OCI-LY7 (cell line): ENCODE measurements at places on chromosomes 2 and 18.

GRCh38 chr2:99101697-99102096 lies 39.8 kb upstream of the C2orf15 start:
- no peak for DNase-seq

DNA sequence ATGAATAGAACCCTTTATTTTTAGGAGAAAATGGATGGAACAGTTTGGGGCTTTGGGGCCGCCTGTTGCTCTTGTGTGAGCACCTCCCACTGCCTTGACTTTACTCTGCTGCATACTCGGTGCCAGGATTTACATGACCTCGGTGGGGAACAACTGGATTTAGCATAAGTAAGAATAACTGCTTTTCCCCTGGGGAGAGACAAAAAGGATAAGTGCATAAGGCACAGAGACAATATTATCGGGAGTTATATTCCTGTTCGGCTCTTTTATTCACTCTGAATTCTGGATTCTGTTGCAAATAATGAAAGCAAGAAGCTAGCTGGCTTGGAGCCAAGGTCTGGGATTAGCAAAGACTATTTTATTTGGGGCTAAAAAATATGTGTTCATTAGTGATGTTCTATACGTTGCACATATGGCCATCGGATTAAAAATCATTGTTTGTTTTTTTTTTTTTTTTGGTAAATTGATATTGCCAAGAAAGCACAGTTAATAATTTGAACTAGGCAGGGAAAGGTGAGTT lies 69.8 kb downstream of the CYBRD1 start:
- no peak for DNase-seq

DNA sequence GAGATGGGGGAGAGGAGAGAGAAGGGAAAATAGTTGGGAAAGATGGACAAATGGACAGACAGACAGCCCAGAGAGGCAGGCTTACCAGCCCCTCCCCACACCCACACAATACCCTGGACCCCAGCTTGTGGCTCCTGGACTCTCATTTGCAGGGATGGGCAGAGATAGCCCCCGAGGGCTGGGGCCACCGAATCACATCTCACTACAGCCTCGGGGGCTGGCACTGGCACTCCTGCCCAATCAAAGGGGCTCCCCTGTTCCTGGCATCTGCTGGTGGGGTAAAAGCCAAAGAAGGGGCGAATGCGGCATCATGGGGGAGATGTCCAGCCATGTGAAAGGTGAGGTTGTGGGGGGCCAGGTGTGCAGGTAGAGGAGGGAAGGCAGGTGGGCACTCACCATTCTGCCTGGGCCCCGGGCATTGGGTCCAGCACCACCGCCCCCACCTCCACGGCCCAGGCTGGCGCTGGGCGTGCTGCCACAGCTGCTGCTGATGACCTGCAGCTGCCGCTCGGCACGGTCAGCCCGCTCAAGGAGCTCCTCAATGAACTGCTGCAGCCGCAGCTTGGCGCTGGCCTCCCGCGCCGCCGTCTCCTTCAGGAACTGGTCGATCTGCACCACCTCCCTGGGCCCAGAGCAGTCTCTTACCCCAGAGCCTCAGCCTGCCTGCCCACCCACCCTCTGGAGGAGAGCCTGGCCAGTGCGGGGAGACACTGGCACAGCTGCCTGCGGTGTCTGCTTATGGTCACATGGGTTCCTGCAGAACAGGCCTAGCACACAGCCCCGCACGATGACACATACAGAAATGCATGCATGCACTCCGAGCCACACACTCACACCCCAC lies 18.0 kb downstream of the FBXO41 start:
- DNase-seq: no peak

DNA sequence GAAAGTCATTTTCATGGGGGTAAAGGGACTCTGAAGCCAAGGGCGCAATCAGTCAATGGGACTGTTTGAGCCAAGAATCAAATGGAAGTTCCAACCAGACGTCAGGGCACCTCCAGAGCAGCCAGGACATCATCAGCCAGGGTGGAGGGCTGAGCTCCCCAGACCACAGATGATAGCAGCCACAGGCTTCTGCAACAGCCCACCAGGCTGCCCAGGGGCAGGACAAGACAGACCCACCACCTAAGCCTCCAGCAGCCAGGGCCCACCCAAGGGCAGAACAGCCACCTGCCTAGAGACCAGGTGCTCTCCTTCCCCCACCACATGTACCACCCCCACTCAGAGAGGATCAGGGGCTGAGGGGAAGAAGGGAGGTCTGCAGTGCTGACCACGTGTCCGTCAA lies 53.8 kb upstream of the SLC66A3 start:
- DNase-seq: no peak

- no peak for DNase-seq
These were observed 132.2 kb downstream of the CLIP4 start for GRCh38 chr2:29247336-29247914.

DNA sequence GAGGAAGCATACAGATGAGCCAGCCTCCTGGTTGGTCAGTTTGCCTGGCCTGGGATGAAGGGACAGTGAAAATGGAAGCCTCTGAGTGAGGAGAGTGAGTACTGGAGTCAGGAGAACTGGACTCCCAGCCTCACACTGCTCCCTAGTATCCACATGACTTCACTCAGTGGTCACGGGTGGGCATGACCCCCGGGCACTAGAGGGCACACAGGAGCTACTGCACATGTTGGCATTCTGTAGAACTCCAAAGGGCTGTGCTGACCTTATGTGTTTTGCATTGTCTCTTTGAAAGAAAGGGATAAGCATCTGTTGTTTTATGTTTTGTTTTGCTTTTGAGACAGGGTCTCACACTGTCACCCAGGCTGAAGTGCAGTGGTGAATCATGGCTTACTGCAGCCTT lies 23.7 kb downstream of the NCAPH start:
- DNase-seq: peak; percentile 9

DNA sequence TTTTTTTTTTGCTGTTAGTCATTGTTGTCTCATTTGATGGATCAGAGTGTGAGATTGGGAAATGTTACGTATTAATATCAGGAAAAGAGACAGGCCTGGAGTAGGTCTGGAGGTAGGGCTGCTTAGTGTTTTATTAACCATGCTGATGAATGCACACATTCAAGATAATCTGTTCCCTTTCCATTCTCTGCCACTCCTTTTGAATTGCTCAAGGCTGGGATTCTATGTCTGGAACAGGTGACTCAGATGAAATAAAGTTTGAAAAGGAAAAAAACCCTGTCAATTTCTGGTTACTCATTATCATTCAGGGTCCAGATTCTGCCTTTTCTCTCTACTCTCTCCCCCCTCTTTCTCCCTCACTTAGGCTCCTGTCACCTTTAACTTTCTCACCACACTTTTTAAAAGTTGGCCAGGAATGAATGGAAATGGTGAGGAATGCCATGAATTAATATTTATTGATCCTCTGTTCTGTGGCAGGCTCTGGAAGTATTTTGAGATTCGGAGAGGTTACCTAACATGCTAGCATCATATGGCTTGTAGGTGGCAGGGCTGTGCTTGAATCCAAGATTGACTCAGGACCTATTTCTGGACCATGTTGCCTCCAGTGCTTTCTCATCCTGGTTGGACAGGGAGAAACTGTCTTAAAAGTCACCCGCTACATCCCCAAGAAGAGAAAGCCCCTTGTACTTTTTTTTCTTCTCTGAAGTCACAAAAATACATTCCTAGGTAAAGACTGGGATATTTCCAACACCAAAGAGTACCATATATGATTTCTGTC lies 40.2 kb downstream of the MAP4K4 start:
- no peak for DNase-seq

DNA sequence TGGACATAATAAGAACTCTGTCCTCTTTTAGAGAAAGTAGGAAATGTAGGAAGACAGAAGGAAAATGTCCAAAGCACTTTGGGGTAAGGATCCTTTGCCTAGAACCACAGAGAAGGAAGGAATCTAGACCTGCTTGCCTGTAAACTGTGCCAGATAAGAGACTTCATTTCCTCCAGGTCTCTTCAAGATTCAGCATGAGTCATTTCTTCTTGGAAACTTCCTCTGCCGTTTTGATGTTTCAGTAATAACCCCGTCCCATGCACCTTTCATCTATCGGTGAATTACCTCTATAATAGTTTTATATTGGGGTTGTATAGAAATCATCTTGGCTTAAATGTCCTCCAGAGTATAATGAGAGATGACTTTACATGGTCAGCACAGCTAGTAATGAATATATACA lies 63.2 kb upstream of the LRATD1 start:
- no peak for DNase-seq

GRCh38 chr2:163595028-163595427 lies 140.8 kb downstream of the FIGN start:
- no peak for DNase-seq

- DNase-seq: peak; percentile 80
These were observed 88.0 kb downstream of the COMMD1 start for GRCh38 chr2:61993422-61994024.

- DNase-seq: no peak
These were observed 11.3 kb upstream of the SPATA3 start for GRCh38 chr2:230984393-230985220.

DNA sequence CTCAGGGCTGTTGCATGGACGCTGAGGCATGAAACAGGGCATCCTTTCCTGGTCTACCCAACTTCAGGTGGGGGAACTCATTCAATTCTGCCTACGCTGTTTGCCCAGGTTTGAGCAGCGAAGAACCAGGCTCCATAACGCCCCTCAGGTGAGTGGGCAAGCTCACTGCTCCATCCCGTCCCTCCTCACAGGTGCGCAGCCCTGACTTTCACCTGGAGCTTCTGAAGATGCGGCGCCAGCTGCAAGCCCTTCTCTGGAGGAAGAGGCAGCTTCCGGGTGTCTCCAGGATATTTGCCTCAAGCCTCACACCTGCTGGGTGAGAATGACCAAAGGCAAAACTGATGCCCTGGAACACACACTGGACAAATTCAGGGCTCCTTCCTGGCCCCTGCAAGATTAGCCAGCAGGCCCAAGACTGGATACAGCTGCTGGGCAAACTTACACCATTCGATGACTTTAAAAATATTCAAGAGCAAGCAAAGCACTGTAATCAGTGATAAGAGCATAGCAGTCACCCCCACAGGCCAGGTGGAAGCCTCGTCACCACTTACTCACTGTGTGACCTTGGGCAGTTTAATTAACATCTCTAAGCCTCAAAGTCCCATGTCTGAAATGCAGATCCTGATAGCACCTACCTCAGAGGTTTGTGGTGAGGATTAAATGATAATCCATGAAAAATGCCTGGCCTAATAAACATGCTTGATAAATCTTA lies 97.7 kb downstream of the GYPC start:
- no peak for DNase-seq

- DNase-seq: no peak
These were observed 168.5 kb upstream of the KLF7 start for GRCh38 chr2:207334301-207334623.

GRCh38 chr2:147224070-147224469 lies 620.8 kb upstream of the ACVR2A start:
- no peak for DNase-seq

- DNase-seq: no peak
These were observed 371.9 kb downstream of the RAD51AP2 start for GRCh38 chr2:17146358-17146757.

DNA sequence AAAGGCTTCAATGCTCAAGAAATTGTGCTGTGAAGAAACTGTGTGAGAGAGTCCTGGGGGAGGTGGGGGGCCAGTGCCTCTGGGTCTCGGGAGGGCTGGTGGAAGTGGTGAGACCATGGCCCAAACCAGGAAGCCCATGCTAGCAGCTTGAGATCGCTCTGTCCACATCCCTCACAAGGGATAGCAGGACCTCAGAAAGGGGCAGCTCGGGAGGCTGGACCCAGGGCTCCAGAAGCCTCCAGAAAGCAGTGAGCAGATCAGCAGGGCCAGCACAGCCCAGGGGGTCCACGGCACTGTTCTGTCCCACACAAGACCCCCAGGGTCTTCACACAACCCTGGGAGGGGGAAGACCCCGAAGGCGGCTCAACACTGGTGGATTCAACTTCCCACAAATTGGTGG lies 24.1 kb downstream of the ST8SIA5 start:
- no peak for DNase-seq

DNA sequence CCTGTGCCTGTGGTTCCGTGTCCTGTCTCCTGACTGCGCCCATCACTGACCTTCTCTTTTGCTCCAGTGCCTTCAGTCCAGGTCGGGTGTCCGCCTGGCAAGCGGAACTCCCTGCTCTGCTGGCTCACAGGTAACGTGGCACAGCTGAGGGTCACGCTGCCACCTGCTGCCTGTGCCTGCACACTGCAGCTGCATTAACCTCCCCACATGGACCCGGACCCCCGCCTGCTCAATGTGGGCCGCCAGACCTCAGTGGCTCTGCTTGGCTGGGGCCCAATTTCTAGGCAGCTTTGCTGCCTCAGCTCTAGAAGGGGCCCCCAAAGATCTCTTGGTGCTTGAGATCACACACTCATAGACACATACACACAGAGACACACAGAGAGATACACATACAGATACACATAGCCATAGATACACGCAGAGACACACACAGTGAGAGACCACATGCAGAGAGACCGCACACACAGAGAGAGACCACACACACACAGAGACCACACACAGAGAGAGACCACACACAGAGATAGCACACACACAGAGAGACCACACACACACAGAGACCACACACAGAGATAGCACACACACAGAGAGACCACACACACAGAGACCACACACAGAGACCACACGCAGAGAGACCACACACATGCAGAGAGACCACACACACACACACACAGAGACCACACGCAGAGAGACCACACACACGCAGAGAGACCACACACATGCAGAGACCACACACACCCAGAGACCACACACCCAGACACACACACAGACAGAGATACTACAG lies 14.9 kb upstream of the CNNM3 start:
- peak; percentile 80 for DNase-seq

- DNase-seq: no peak
These were observed 80.8 kb downstream of the NAT8 start for GRCh38 chr2:73561422-73561821.

DNA sequence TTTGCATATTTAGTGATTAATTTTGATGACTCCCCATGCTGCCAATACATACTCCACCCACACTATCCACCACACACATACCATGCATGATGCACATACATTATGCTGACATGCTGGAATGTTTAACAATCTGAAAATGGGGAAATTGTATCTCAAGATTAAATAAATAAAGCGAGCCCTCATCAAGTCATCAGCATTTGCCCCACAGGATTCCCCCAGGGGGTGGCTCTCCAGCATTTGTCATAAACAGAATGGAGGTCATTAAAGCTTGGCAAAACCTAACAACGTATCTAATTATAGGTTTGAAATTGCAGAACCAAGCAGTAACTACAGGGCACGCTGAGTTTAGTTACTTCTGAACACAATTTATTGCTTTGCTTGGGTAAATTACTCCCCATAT lies 141.2 kb upstream of the TACR1 start:
- no peak for DNase-seq

- DNase-seq: no peak
These were observed 11.1 kb upstream of the ZNF532 start for GRCh38 chr18:58853561-58853960.

- no peak for DNase-seq
These were observed 856.4 kb downstream of the RNF144A start for GRCh38 chr2:7773362-7774360.

- no peak for DNase-seq
These were observed 106.1 kb downstream of the ICA1L start for GRCh38 chr2:202765436-202765835.

DNA sequence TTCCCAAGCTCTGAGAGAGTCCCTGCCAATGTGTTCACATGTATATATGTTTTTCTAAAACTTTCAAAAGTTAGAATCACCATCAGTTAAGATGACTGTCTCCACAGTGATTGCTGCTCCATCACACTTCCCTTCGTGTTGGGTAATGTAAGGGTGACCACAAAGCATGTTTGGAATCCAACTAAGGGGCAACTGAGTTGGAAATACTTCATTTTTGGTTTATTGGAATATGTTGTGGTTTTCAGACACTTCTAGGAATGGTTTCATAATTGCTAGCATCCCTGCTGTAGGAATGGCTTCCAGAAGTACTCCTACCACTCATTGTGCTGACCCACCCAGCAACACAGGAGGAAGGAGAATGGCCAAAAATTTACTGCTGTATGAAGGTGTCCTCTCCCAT lies 212.5 kb upstream of the GULP1 start:
- no peak for DNase-seq
